Caudate nucleus (tissue), 63 donors: ENCODE measurements at places on chromosomes 12 and 14.

- no peak for DNase-seq
Measured at GRCh38 chr12:124560146-124560890, 7.1 kb downstream of the NCOR2 start.

DNA sequence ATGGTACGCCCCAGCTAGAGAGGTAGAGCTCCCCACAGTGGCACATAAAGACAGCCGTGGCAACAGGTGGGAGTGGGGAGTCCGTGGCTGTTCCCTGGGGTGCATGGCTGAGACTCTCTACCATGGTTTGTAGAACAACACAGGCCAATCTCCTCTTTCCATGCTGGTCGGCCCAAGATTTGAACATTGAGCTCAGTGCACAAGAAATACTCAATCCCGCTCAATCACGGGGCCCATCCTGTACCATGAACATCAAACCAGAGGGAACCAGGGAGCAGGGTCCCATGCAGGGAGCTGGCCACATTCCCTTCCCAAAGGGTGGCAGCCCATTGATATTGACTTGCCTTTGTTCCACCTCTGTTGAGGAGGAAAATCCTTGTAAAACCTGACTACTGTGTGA is 353.1 kb downstream of the DPF3 start:
- no peak for DNase-seq

DNA sequence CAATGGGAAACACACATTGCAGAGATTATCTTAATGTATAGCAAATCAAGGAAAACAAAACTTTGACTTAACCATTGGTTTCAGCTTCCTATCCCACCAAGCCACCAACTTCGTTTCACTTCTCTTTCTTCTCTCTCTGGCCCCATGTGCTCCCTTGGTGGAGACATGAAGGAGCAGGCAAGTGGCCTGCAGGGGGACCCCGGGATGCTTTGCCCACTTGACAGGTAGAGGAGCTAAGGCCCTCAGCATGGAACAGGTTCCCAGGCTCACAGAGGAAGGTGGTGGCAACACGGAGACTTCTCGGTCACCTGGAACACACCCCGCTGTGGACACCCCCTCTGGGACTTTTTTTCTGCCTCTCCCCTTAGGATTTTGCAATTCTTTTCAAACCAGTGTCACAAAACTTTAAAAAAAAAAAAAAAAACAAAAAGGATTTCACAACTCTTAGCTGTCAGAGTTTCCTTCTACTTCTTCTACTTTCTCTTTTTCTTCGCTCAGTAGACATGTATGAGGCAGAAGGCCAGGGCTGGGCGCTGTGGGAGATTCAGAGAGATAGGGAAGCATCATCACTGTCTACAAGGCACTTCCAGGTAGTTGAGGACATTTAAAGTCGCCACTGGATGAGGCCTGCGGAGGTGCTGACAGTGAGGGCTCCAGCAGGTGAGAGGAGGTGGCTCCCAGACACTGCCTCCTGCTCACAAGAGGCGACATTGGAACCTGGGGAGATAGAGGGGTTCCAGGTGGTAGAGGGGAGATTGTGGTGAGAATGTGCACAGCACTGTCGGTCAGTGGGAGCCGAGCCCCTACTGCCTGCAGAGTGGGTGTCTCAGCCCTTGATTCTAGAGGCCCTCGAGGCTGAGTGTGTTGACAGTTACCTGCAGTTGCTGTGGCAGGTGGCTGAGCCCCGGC is 119.6 kb downstream of the GCH1 start:
- DNase-seq: no peak

- DNase-seq: no peak
Measured at GRCh38 chr12:54680374-54680773, 32.2 kb upstream of the DCD start.

DNA sequence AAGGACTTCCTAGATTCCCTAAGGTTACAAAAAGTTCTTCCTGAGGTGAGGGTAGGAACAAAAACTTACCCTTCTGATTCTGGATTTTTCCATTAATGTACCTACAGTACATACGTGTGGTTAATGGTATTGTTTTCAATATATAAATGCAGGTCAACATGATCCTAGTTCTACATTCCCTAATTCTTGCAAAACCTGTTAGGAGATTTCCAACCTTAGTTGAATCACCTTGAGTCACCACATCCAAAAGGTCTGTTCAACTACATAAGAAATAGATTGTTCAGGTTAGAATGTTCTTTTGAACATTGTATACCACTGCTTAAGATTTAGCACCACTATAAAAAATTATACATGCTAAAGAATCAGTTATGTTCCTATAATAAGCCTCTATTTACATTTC is 118.9 kb downstream of the GARIN6 start:
- no peak for DNase-seq

- DNase-seq: no peak
Measured at GRCh38 chr14:97106609-97107008, 309.4 kb downstream of the VRK1 start.

GRCh38 chr14:79040790-79041189 is 870.6 kb downstream of the NRXN3 start:
- DNase-seq: no peak

DNA sequence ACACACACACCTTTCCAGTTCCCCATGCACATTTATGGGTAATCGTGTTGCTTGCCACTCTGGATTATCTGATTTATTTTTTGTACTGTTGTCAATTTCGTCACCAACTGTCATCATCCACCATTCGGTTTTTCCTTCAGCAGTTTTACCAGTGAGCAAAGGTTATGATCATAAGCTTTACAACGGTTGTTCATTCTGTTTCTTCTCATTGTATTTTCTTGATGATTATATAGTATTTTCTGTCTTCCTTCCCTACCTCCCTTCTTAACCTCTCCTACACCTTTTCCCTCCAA is 680 bp downstream of the NECAP1 start:
- DNase-seq: no peak

DNA sequence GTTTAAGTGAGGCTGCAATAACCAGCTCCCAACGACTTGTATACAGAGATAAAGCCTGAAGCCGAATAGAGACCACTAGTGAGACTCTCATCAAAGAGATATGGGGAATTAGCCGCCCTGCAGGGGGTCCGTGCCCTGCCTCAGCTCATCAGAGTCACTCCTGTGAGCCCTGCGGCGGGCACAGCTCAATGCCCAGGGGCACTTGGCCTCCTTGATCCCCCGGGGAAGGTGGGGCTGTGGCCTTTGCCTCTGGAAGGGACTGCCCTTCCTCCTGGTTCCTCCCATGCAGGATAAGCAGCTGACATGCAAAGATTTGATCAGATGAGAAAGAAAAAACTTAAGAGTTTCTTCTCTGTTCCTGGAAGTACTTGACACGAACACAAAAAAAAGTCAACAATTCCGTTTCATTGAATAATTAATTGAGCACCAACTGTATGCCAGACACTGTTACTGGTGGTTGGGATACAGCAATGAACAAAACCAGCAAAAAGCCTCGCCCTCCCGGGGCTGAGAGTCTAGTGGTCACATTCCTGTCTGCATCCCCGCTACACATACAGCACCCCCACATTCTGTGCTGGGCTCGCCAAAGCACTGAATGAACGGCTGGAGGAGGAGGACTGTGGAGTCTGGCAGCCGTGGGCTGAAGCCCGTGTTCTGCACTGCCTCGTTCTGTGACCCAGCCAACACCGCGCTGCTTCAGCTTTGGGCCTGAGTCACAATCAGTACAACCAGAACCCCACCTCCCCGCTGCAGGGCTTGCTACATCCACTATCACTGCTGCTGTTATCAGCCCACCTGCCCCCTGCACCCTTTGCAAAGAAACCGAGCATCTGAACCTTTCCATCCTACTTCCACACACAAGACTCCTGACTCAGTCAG is 10.3 kb downstream of the TTC7B start:
- peak; percentile 41 for DNase-seq

GRCh38 chr14:90179357-90179756 is 77.0 kb upstream of the PSMC1 start:
- DNase-seq: no peak

DNA sequence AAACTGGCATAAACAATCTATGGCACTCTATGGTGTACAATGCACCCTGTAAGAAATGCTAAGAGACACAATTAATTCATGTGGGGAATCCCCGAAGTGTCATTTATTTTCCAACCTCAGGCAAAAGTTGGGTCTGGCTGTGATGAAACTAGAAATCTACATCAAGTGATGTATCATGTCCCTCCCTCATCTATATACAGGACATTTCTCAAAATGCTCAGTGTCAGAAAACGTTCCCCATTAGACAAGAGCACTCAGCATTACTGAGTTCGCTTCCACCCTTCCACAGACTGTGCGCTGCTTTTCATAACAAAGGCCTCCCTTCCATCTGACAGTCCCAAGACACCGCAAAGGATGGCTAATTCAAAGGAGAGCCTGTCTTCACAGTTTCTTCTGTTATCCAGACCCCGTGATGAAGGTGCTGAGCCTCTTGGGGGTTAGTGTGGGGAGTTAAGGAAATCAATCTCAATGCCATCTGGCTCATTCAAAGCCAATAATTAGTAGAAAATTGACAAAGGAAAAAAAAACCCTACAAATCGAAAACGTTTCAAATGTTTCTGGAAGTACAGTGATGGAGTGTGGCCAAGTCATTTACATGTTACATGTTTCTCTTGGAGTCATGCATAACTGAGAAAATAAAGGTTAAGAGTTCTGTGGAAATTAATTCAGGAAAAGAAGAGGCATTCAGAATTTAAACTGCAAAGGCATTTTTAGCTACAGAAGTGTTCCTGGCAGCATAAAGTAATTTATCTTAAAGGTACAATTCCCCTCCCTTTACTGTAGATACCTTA is 7.5 kb downstream of the CCDC88C start:
- DNase-seq: no peak

GRCh38 chr14:52115286-52115685 is 46.4 kb upstream of the NID2 start:
- DNase-seq: no peak

- DNase-seq: no peak
Measured at GRCh38 chr12:118035190-118036041, 18.9 kb downstream of the RFC5 start.

GRCh38 chr14:73143003-73143402 is 6.7 kb downstream of the PSEN1 start:
- peak; percentile 21 for DNase-seq
